ENCODE measurements at places on chromosomes 11 and 22. TPM values are rescaled to one million over a fixed set of nuclear protein-coding genes. Genes with fewer than 3 reads are reported as not detected.

DNA sequence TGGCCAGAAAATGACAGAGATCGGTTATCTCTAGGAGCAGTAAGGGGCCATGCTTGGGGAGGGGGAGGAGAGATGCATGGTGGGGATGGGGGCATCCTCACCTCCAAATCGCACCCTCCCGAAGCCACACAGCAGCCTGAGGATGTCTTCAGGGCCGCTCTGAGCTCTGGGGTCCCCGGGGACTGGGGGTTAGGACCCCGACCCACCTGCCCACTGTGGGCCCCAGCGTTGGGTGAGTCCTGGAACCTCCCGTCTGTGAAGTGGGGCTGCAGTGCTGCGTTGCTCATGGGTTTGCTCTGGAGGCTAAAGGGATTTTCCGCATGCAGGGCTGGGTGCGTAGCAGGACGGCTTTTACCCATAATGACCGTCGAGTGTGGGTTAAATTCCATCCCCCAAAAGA, 1046.3 kb downstream of the BRD1 start:
- DNase-seq, result no peak

- no peak for DNase-seq
These were observed 281 bp downstream of the TSPAN18 start for GRCh38 chr11:44727114-44727372.

DNA sequence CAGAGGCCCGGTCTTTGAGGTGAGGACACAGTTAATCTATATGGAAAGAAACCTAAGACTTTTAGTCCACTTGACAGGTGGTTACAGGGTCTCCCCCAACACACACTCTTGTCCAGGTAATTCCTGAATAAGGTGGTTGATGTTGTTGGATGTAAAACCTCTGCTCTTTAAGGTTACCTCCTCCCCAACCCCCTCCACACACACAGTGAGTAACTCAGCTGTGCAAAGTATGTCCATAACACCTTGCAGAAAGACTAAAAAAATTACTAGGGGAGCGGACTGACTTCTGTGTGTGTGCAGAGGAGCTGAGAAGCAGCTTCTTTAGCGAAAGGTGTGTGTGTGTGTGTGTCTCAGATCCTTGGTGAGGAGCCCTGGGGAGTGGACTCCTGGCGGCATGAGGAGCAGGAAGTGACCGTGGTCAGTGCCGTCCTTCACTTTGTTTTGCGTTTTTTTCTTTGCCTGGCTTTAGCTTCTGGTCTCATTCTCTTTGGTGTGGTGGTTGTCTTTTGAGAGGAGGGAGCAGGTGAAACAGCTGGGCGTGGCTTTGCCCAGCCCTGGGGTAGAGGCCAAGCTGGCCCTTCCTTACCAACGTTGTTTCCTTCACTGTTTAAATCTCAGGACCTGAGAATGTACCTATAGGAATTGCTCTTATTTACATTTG, 1.7 kb downstream of the ZBED4 start:
- no peak for DNase-seq

DNA sequence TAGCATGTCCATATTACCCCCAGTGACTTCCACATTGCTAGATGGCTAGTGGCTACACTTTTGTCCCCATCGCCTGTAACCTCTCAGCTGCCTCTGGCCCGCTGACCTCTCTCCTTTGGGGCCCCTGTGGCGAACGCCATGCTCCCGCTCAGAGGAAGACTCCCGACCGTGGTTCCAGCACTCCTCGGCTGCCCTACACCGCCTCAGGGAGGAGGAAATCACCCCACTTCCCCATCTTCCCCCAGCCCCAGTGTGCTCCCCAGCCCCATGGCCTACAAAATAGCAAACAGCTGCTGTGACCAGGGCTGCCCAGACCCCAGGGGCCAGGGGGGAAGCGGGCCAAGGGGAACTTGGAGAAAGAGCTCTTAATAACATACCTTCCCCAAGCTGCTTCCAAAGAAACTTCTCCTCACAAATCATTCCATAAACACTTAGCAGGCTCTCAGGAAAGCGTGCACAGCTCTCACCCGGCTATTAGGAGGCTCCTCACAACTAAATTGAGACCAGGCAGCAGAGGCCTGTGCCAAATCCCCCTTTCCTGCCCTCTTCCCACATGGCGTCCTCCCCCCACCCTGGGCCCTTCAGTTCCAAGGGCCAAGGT, 63.5 kb upstream of the WNT11 start:
- no peak for DNase-seq

DNA sequence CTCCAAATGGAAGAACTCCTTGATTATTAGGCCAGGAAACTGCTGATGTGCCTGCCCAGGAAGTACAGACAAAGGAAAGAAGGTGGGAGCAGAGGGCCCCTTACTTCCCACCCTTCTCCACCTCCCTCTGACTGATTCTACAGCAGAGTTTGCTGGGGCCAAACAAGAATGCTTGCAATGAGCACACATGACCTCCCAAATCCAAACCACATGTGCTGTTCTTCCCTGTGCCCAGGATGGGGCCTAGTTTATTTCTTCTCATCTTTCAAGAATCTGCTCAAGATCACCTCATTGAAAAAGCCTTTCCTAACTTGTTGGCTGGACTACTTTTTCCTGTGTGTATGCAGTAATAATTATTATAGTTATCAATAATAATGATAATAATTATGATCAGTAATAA, 286.1 kb downstream of the RAB38 start:
- no peak for DNase-seq

DNA sequence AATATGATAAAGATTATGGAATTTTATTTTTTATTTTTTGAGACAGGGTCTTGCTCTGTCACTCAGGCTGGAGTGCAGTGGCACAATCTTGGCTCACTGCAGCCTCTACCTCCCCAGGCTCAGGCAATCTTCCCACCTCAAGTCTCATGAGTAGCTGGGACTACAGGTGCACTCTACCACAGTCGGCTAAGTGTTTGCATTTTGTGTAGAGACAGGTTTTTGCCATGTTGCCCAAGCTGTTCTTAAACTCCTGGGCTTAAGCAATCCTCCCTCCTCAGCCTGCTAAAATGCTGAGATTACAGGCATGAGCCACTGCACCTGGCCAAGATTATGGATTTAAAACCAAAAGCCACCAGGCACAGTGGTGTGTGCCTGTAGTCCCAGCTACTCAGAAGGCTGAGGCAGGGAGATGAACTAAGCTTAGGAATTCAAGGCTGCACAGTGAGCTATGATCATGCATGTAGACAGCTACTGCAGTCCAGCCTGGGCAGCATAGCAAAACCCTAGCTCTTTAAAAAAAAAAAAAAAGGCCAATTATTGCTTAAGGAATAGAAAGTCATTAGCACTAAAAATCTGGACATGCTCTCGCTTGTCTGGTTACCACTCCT, 20.2 kb upstream of the CCND1 start:
- no peak for DNase-seq

DNA sequence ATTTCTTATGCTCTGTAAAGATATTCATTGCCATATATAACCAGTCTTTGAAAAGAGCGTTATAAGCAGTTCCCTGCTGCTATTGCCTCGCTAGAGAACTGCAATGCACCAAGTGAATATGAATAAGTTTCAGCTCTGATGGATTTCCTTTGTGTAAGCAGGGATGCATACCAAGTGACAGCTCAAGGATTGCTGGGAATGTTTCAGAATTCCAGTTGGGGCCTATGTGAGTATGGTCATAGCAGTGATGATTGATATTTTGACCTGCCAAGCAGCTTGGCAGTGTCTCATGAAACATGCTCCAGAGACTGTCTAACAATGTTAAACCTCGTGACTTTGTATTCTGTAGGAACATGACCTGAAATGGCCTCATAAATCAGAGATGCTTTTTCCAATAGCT, 312.6 kb downstream of the C11orf87 start:
- DNase-seq, result no peak

DNA sequence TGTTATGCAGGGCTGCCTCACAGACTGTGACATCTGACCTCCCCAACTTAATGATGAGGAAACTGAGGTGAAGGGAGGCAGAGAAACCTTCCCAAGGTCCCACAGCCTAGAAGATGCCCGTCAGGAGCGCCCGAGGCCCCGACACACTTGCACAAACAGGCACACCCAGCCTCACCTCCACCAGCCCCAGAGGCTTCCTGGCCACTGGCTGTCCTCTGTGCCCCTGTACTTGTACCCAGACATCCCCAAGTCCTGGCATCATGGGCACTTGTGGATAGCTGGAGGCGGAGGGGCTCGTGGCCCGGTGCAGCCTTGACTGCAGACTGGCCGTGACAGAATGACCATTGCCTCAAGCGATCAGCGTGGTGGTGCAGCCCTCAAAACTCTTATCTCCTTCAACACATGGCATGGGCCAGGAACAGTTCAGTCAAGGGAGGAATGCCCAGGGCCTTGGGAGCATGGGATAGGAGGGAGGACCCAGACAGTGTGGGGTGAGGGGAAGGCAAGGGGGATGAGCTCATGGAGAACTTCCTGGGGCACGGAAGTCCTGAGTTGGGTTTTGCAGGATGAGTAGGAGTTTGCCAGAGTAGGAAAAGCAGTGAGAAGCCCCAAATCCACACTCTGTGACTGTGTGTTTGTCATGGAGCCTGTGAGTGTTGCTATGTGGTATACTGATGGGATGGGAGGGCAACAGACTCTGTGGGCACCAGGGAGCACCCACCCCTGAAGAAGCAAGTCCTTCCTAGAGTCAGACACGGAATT, 25.8 kb upstream of the PPARA start:
- no peak for DNase-seq

DNA sequence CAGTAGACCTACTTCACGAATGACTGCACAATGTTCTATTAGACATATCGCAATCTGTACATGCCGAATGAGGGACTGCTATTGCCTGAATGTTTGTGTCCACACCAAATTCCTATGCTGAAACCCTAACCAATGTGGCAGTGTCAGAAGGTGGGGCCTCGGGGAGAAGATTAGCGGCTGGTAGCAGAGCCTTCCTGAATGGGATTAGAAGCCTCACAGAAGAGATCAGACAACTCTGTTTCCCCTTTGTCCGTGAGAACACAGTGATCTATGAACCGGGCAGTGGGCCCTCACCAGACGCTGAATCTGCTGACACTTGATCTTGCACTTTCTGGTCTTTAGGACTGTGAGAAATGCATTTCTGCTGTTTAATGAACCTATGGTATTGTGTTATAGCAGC, 33.1 kb downstream of the LRFN4 start:
- DNase-seq, result no peak

- no peak for DNase-seq
These were observed 109.2 kb downstream of the AASDHPPT start for GRCh38 chr11:106186630-106187029.

GRCh38 chr11:128931066-128931465, 11.6 kb downstream of the TP53AIP1 start:
- DNase-seq, result no peak

GRCh38 chr11:2289859-2290258, 11.9 kb downstream of the C11orf21 start:
- DNase-seq, result no peak

DNA sequence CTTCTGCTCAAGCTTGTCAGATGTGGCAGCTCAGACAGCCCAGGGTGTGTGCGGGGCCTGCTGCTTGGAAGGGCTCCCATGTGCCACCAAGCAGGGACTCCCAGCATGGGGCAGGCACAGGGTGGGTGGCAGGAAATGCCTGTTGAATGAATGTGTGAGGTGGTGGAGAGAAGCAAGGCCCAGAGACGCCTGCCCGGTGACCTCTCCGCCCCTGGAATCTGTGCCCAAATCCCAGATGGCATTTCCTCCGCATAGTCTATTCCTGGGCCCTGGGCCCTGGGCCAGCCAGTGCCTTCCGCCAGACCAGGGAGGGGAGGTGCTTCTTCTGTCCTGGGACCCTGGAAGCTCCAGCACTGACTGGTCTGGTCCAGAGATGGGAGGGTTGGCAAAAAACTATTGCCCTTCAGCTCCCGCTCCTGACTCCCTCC, 3.7 kb downstream of the CST6 start:
- DNase-seq, result no peak

DNA sequence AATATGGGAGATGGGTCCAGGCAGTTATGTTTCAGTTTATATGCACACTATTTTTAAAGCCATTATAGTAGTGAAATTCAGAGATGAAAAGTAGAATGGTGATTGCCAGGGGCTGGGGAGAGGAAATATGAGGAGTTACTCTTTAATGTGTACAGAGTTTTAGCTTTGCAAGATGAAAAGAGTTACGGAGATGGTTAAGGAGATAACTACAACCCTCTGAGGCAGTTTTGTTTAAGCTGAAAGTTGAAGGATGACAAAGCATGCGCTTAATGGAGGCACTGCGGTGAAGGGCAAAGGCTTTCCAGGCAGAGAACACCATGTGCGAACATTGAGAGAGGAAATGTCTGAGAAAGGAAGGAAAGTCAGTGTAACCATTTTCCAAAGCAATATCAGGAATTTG, 18.2 kb upstream of the BMAL1 start:
- DNase-seq, result no peak

GRCh38 chr11:117273550-117274289, 17.4 kb upstream of the BACE1-AS start:
- DNase-seq, result no peak

- no peak for DNase-seq
These were observed 42.4 kb upstream of the API5 start for GRCh38 chr11:43269254-43269918.

GRCh38 chr22:43782448-43782847, 29.7 kb downstream of the EFCAB6 start:
- DNase-seq, result no peak

GRCh38 chr22:38313384-38313955, 3.8 kb downstream of the CSNK1E start:
- DNase-seq, result no peak

DNA sequence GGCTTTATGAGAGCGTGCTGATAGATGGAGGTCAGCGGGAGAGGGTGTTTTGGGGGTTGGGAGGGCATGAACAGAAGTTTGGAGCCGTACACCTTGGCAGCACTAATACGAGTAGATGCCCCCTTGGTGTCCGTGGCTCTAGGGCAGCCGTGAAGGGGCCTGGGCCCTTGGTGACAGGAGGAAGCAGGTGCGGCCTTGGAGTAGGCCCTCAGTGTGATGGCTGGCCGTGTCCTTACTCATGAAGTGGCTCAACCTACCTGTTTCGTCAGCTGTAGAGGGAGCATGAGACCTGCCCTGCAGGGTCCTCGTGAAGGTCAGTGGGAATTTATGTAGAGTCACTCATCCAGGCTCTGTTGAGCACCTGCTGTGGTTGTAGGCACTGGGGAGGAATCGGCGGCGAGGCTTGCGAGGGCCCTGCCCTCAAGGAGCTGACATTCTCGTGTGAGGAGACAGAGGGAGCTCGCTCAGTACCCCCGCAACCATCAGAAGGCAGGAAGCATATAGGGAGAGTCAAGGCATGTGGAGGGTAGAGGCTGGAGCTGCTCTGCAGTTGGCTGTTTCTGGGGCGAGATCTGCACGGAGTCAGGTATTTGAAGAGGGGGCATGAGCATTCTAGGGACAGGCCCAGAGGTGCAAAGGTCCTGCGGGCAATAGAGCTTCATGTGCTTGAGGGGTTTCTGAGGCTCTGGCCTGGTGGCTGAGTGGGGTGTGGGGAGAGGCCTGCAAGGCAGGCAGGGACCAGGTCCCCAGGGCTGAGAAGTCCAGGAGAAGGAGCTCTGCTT, 39.6 kb downstream of the TBC1D22A start:
- DNase-seq, result peak; percentile 13

GRCh38 chr11:69840371-69841169, 21.4 kb upstream of the FGF3 start:
- no peak for DNase-seq

PHETA2 gene
- total RNA-seq, result 2.7 TPM

GTSE1 gene
- total RNA-seq, result 0.95 TPM

APOL4 gene
- not detected for total RNA-seq

ANKK1 gene
- 0.20 TPM for total RNA-seq

NXPE1 gene
- total RNA-seq, result not detected

NRIP3 gene
- not detected for total RNA-seq

BMAL1 gene
- 21.9 TPM for total RNA-seq

TRIOBP gene
- 25.5 TPM for total RNA-seq

TIMP3 gene
- not detected for total RNA-seq

SERGEF gene
- 38.4 TPM for total RNA-seq

RIC3 gene
- total RNA-seq, result 44.3 TPM

DRD4 gene
- 0.49 TPM for total RNA-seq

PNPLA3 gene
- 0.33 TPM for total RNA-seq

RCOR2 gene
- total RNA-seq, result not detected

ZNF214 gene
- not detected for total RNA-seq

UCP3 gene
- total RNA-seq, result 5.7 TPM
